ENCODE measurements at places on chromosomes 4 and X.

DNA sequence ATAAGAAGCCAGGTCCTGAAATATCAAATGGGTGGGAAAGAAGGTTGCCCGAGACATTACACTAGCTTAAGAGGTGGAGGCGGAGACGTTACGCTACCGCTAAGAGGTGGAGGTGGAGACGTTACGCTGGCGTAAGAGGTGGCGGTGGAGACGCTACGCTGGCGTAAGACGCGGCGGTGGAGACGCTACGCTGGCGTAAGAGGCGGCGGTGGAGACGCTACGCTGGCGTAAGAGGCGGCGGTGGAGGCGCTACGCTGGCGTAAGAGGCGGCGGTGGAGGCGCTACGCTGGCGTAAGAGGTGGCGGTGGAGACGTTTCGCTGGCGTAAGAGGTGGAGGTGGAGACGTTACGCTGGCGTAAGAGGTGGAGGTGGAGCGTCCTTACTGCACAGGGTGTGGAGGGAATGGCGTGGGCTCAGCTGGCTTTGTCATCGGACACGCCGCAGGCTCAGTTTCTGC, 12.8 kb downstream of the CYP4V2 start:
- no peak for DNase-seq

GRCh38 chr4:29948858-29949257, 771.3 kb upstream of the PCDH7 start:
- DNase-seq: no peak

DNA sequence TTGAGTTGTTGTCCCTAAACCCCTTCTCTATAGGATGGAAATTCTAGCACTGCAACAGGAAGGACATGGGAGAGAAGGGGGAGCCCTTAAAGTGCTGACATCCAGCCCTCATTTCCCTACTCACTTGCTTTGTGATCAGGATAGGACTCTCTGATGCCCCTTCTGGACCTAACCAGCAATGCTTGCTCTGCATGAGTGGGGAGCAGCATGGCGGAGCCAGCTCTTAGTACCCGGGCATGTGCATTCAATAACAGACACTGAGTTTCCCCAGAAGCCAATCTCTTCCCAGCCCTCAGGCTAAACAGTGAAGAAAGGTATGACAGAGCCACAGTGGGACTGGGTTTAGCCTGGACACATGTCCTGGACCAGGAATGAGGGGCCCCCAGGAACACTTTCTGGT, 14.0 kb downstream of the SOD3 start:
- DNase-seq: no peak

DNA sequence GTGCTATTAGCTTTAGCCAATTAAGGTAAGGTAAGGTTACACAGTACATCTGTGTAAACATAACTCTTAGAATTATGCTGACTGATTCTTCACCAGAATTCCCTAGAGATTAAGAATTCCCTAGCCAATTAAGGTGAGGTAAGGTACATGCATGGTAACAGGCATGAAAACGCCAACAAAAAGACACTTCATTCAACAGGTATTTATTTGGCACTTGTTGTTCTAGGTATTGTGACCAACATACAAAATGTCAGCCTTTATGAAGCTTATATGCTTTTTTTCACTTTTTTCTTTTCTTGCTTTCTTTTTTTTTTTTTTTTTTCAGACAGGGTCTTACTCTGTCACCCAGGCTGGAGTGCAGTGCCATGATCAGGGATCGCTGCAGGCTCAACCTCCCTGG, 47.2 kb downstream of the EDNRA start:
- no peak for DNase-seq

GRCh38 chrX:11430271-11430670, 137.1 kb downstream of the AMELX start:
- DNase-seq: no peak

DNA sequence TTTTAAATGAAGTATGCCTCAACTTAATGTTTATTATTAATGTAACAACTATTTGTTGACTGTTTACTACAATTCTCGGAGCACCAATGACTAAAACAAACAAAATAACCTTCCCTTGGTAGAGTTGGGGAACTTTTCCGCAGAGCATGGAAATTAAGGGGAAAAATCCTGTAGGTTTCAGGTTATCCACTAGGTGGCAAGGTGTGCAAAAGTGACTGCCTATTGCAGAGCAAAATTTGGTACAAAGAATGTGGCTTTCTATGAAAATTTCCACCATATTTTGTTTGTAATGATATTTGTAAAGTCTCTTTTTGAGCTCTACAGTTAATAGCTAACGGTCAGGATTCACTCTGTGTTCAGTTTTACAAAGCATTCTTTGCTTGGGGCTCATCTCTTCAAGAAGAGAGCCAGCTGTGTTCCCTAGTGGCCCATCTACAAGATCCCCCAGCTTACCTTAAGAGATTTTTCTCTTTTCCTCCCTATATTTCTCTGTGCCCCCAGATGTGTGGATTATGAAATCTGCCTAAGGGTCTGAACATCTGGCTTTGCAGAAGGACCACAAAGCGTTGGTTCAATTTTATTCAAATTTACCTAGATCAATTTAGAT, 61.1 kb downstream of the FBXO8 start:
- no peak for DNase-seq

DNA sequence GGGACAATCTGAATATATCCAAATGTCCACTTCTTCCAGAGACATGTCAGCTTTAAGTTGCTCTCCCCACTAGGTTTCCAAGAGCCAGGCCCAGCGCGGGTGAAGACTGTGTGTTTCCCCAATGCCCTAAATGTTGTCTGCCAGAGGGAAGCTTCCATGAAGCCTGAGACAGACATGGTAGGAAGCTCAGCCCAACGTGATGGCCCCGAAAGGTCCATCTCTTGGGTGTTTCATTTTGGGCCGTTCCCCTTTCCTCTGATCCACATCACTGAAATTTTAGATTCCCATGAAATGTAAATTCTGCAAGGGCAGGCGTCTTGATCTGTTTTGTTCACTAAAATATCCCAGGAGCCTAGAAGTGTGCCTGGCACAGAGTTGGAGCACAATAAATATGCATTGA, 25.4 kb upstream of the PROM1 start:
- no peak for DNase-seq

GRCh38 chr4:152501846-152502536, 33.9 kb downstream of the FBXW7 start:
- DNase-seq: no peak

DNA sequence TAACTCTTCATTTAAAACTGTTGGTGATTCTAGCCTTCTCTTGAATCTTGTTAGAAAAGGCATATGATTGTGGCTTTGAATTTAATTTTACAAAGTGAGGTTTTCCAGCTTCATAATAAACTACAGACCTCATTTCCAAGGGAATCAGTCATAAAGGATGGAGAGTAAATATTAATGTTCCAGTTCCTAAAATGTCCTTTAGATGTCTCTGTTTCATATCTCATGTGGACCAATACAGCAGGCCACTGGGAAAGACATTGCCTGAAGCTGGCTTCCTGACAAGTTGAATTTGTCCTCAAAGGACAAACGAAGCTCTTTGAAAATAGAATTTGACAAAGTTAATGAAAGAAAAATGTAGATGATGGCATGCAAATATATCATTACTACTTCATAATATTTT, 125.4 kb downstream of the ZNF330 start:
- DNase-seq: peak; percentile 19

DNA sequence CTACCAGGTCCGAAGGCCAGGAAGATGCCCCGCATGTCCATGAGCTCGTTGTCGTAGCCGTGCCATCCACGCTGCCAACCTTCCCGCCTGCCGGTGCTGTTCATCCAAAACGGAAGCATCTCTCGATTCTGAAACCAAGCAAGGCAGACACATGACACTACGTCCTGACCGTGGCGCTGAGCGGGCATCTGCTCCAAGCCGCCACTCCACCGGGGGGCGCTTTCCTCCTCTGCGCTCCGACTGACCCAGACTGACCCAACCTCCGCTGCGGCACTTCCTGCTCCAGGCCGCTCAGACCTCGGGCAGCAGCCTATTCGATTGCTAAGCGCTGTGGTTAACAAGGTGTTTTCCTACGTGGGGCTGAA, 120.5 kb downstream of the ENPP6 start:
- DNase-seq: no peak

DNA sequence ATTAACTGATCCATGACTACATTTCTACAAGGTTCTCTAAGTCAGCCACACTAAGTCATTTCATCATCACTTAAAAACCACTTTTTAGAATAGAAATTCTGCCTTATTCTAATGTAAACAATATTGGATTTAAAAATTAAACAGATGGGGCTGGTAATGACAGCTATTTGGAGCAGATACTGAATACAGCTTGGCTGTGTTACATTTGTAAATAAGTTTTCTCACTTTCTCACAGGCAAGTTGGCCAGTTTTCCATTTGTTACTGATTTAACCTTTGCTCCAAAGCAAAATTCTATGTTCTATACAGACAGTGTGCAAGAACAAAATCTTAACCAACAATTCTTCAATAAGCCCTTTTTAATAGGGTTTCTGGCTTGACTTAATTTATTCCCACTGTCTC, 370.7 kb downstream of the GRIA2 start:
- DNase-seq: no peak

GRCh38 chrX:119647552-119648420, 41.6 kb upstream of the NKRF start:
- no peak for DNase-seq

- no peak for DNase-seq
Observed at GRCh38 chr4:163070023-163070422, 96.7 kb downstream of the NAF1 start.

DNA sequence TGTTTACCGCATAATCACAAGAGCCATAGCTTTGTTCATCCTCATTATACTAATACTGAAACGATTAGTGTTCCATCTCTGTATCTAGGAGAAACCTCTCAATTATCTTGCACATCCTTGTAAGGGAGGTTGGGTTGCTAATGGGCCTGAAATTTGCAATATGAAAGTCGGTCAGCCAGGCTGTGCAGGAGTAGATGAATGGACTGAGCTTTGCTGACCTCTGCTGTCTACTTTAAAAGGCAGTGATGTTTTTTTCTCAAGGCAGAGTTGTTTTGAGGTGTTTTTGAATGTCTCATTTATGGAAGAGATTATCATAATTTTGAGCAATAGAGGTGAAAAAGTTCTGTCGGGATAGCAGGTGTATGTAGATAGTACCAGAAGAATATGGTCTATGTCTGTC, 47.9 kb upstream of the LINC00632 start:
- DNase-seq: no peak

DNA sequence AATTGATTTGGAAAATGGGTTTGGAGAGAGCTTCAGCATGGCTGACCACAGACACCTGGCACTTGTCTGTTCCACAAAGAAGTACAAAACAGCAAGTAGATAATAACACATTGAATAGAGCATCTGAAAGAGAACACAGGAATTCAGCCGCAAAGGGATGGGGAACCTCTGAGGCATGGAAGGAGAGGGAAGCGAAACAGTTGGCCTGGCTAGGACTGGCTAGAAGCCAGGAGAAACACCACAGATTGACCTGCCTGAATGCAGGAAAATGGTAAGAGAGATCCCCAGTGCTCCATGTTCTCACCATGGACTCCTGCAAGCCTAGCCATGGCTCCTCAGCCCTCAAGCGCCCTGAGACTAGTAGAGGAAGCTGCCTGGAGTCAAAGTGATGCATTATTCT, 169.7 kb upstream of the SH3RF1 start:
- DNase-seq: no peak

- DNase-seq: no peak
Observed at GRCh38 chr4:99724067-99724466, 66.4 kb upstream of the C4orf54 start.

GRCh38 chr4:98794565-98795205, 134.2 kb downstream of the EIF4E start:
- no peak for DNase-seq

- DNase-seq: no peak
Observed at GRCh38 chr4:154073107-154073822, 284.4 kb upstream of the SFRP2 start.

DNA sequence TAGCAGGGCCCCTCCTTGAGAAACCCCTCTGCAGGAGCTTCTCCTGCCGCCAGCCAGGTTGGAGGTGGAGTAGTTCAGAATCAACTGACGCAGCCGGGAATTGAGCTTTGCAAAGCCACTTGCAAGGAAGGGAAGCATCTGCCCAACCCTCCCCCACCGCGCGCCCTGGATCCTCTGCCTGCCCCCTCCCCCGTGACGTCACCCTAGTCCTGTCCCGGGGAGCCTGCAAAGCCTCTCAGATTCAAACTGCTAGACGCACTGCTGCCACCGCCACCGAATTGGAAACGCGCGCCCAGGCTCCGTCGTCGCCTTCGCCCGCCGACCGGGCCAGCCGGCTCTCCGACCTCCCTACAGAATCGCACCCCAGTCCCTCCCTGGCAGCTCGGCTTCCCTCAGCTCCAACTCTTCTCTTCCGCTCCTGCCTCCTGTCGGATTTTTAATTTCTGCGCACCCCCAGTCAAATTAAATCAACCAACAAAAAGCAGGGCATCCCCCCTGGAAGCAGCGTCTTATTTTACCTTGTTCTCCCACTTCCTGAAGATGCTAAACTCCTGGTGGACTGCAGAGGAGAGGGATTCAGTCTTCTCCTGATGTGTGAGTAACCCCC, 3.8 kb downstream of the SLITRK2 start:
- peak; percentile 11 for DNase-seq

DNA sequence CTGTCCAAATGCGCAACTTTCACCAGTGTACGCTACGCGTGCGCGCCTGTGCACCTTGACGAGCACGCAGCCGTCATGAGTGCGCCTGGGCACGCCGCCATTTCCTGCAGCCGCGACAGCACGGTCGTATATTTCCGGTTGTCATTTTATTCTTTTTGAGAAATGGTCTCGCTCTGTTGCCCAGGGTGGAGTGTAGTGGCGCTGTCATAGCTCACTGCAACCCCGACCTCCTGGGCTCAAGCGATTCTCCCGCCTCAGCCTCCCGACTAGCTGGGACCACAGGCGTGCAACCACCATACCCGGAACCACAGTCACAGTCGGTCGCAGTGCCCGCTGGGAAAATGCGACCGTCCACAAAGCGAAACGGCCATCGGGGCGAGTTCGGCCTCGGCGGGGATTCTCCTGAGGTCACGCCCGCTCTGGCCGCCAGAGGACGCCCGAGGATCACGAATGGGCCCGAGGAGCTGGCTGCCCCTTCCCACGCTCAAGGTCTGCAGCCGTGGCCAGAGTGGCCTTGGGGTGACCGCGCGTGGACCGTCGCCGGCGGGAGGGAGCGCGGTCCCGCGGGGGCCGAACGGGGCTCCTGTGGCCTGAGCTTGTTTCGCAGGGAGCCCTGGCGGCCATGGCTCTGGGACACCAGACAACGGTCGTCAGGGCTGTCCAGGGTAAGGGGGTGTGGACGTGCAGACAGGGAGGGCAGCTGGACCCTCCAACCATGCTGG, 23.7 kb upstream of the PNMA3 start:
- DNase-seq: peak; percentile 77

GRCh38 chrX:5586726-5587125, 641.9 kb downstream of the NLGN4X start:
- no peak for DNase-seq

GRCh38 chr4:84150177-84150576, 348.9 kb downstream of the NKX6-1 start:
- DNase-seq: no peak

GRCh38 chr4:57055886-57056285, 54.3 kb downstream of the IGFBP7 start:
- DNase-seq: no peak

- DNase-seq: no peak
Observed at GRCh38 chr4:53141308-53141707, 224.6 kb downstream of the SCFD2 start.

GRCh38 chr4:23039818-23040217, 347.1 kb downstream of the GBA3 start:
- no peak for DNase-seq

All from WERI-Rb-1 (cell line).